ENCODE measurements at places on chromosomes 5 and 9.

DNA sequence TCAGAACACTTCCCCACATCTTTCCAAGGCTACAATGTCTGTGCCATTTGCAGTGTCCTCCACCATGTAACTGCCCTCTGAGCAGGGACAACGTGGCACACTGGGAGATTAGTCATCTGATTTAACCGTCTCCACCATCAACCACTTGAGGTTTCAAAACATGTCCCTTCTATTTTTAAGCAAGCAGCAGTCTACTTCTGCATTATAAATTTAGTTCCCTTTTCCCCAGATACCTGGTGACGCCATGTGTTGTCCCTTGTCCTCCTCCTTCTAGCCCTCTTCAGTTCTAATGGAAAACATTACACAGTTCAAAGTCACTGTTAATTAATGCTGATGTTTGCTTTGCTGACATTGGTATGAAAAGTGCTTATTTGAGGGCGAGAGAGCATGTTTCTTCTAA, 52.8 kb downstream of the ATP10B start:
- no peak for DNase-seq

GRCh38 chr5:34928267-34928666, 1.1 kb upstream of the DNAJC21 start:
- no peak for DNase-seq

DNA sequence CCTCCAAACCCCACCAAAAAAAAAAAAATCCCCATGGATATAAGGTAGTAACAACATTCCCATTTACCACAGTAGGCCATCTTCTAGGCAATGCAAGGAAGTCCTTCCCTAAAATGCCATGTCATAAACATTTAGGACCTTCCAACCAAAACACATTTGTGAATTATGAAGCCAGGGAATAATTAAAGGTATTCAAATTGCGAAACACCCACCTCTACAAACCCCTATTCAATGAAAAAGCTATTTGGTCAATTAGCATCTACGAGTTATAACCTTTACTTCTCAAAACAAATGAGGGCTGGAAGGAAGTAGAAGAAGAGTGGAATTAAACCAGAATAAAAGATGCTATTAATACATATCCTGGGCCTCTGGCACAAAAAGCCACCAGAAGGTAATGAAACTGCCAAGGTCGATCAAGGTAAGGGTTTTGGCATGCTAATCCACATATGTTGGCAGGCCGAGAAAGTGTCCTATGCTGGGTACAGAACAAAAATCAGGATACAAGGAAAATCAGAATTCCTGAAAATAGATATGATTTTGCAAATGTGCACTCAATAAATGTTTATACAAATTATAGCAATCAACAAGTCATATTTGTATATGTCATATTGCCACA, 47.7 kb downstream of the MTMR12 start:
- no peak for DNase-seq

GRCh38 chr5:177468685-177469628, 4.5 kb downstream of the DBN1 start:
- peak; percentile 72 for DNase-seq

DNA sequence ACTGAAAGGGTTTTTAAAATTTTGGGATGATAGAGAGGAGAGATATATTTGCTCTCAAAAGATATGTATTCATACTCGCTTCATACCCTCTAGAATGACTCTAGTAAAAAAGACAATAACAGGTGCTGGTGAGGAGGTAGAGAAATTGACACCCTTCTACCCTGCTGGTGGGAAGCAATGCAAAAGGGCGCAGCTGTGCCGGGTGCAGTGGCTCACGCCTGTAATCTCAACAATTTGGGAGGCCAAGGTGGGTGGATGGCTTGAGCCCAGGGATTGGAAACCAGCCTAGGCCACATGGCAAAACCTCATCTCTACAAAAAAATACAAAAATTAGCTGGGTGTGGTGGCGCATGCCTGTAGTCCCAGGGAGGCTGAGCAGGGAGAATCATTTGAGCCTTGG, 33.9 kb upstream of the NXNL2 start:
- no peak for DNase-seq

- peak; percentile 69 for DNase-seq
Measured at GRCh38 chr5:168656633-168657032, 77.5 kb upstream of the PANK3 start.

DNA sequence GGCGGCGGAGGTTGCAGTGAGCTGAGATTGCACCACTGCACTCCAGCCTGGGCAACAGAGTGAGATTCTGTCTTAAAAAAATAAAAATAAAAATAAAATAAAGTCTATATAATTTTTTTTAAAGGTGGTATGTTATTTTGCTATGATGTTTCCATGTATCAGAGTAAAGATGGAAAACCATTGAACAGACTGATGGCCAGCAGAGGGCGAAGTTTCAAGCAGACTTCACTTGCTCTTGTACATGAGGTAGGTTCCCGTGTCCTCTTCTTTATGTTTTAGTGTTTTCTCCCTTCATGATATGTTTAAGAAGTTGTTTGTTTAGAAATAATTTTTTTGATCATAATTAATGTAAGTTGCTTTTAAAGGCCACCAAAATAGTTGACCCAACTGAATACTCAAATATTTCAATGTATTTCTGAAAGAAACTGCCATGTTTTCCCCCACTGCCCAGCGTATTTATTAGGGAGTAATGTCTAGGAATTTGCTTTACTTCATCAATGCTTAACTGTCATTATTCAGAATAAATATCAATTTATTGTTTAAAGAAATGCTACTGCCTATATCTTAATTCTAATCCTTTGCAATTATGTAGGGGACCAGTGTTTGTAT, 146.4 kb downstream of the HACD4 start:
- peak; percentile 66 for DNase-seq

DNA sequence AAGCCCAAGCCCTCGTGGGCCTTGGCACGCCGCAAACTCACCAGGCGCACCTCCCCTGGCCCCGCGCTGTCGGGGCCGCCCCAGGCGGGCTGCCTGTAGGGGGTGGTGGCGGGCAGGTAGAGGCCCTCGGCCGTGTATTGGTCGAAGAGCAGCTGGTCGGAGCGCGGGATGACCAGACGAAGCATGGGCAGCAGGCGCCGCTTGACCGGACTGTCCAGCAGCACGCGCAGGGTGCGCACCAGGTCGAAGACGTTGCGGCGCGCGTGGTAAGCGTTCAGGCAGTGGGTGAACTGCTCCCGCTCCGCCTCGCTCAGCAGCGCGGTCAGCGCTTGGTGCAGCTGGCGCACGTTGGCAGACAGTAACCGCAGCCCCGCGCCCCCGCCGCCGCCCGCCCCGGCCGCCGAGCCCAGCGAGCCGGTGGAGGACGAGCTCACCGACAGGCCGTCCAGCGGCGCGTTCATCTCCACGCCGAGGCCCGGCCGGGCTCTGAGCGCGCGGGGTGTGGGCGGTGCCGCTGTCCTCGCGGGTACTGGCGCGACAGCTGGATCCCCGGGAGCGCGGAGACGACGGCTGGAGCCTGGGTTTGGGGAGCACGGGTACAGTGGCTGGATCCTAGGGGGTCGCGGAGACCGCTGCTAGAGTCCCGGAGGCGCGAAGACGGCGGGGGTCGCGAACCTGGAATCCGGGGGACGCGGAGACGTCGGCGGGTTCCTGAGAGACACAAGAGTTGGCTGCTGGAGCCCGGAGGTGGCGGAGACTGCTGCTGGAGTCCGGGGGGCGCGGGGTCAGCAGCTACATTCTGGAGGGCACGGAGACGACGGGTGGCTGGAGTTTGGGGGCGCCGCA, 709 bp downstream of the WHRN start:
- DNase-seq = peak; percentile 60

DNA sequence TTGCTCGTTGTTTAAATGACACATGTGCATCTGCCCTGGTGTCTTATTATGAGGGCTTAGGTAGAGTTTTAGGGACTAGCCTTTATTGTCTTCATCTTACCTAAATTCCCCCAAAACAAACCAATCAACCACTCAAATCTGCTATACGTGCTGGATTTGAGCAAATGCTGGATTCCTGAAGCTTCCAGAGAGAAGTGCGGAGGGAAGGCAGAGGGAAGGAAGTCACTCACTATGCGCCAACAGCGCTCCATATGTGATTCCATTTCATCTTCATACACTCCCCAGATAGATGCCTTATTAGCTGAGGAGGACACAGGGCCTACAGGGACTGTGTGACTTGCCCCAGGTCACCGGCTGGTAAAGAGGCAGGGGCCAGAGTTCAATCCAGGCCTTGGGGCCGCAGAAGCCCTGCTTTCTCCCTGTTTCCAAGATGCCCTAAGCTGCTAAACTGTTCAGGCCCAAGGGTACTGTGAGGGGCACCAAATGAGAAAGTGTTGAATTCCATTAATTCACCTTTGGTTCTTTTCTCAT, 63.5 kb downstream of the OTULIN start:
- no peak for DNase-seq

GRCh38 chr5:57577432-57578175, 95.0 kb upstream of the ACTBL2 start:
- DNase-seq = no peak

All from foreskin fibroblast (primary cell).